ENCODE measurements at places on chromosomes 11 and 22. TPM values are rescaled to one million over a fixed set of nuclear protein-coding genes. Genes with fewer than 3 reads are reported as not detected.
A peak's percentile ranks its signal among the peaks of the same experiment; 100 is the strongest.

Gene DMC1
- total RNA-seq, result 2.1 TPM

Gene SCUBE1
- total RNA-seq, result 6.9 TPM

Gene IFITM1
- total RNA-seq, result 391 TPM

GRCh38 chr11:13346470-13346869 lies 68.9 kb downstream of the BMAL1 start:
- no peak for DNase-seq
- H3K4me1 ChIP-seq, result no peaks in the 10 kb centered on the region
- H3K27ac ChIP-seq, result no peak overlapping the region
- no peak overlapping the region for H3K4me3 ChIP-seq

Gene ATP5MG
- total RNA-seq, result 70.5 TPM

GRCh38 chr22:43014316-43014868 lies 557 bp downstream of the PACSIN2 start:
- no peak overlapping the region for H3K27ac ChIP-seq
- DNase-seq, result peak; percentile 32
- no peaks in the 10 kb centered on the region for H3K36me3 ChIP-seq
- peak overlapping the region; percentile 62 for H3K4me3 ChIP-seq
- H3K4me1 ChIP-seq, result peaks cover 9% of the 10 kb centered on the region

DNA sequence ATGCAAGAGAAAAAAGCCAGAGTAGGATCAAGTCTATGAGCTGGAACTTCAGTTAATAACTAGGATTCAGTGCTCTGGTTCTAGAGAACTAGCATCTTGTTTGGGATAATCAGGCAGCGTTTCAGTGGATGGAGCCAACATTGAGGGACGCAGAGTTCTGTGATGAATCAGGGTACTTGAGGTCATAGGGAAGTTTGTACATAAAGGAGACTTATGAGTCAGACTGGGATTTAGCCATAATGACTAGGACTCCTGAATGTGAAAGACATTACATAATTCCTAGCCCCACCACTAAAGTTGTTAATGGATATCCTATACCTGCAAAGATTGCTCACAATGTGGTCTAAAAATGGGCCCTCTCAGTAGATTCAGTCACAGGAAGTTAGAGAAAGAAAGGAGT lies 6.8 kb downstream of the SLN start:
- DNase-seq, result no peak
- no peaks in the 10 kb centered on the region for H3K4me1 ChIP-seq
- no peak overlapping the region for H3K27ac ChIP-seq
- no peaks in the 10 kb centered on the region for H3K36me3 ChIP-seq

Gene LRRC74B
- 1.2 TPM for total RNA-seq
